ENCODE measurements at places on chromosomes 12 and 14. TPM values are rescaled to one million over a fixed set of nuclear protein-coding genes. Genes with fewer than 3 reads are reported as not detected.
A peak's percentile ranks its signal among the peaks of the same experiment; 100 is the strongest.

- DNase-seq: peak; percentile 83
These were observed at the start of gene UNC119B for GRCh38 chr12:120710031-120710804. Gene UNC119B (plus strand): TSS chr12:120710458. CDS start chr12:120710475, 17 bp downstream.

GRCh38 chr12:51798501-51798900, 50.0 kb downstream of the FIGNL2 start:
- peak; percentile 35 for DNase-seq

- no peak for DNase-seq
These were observed 66.7 kb downstream of the DHRS2 start for GRCh38 chr14:23702656-23703426.

DNA sequence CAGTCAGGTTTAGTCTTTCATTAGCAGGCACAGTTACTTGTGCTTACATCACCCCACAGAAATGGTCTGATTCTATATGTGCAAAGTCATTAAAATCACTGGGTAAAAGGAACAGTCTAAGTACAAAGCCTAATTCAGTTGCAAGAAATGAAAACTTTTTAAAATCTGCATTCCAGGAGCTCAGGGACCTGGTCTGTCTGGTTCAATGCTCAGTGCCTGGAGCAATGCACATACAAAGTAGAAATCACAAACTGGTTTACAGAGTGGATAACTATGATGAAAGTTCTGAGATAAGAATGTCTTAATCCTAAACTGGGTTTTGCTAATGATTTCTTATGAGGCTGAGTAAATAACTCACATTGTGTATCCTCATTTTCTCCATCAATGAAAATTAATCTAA, 28.7 kb downstream of the LMNTD1 start:
- DNase-seq: no peak

- no peak for DNase-seq
These were observed 5.3 kb downstream of the NGB start for GRCh38 chr14:77265561-77266335.

DNA sequence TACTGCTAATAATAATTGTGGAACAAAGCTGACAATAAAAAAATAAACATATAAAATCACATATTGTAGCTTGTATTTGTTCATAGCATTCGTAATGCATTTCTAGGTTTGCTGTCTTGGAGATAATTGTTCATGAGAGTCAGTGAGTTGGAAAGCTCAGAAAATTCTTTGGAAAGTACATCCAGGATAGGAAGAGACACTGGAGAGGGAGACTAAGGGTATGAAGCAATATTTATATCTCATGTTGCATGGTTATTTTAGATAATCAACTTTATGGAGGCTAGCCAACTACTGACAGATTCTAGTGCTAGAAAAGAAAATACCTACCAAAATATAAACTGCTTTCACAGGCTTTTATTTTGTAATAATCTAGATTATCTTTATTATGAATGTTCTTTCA, 1095.2 kb downstream of the FSCB start:
- no peak for DNase-seq

GRCh38 chr14:67319142-67319541, 40.5 kb downstream of the ATP6V1D start:
- no peak for DNase-seq

DNA sequence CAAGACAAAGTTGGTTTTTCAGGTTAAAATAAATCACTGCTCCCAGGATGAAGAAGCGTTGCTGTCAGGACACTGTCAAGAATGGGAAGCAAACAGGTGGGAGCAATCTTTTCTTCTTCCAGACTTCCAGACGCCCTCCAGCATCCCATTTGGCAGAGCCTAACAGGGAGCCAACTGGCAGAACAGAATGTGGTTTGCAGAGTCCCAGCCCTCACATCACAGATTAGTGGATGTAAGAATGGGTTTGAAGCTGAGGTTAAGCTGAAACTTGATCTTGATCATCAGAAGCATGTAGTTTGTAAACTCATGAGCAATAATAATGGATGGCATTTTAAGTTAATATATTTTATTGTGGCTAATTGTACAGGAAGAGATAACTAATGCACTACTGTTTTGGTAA, 636.4 kb downstream of the SLC6A15 start:
- no peak for DNase-seq

GRCh38 chr14:55911776-55912175, 206.4 kb upstream of the PELI2 start:
- no peak for DNase-seq

GRCh38 chr14:75521415-75522199, 662 bp upstream of the BATF start:
- DNase-seq: no peak

GRCh38 chr12:92304371-92305055, 158.9 kb upstream of the BTG1 start:
- DNase-seq: peak; percentile 45

Gene RAD51B
- total RNA-seq: 7.7 TPM

Gene CCDC184
- 1.0 TPM for total RNA-seq

Gene CPNE6
- not detected for total RNA-seq

Gene PLA2G1B
- not detected for total RNA-seq
